ENCODE measurements at places on chromosomes 12 and 14.

DNA sequence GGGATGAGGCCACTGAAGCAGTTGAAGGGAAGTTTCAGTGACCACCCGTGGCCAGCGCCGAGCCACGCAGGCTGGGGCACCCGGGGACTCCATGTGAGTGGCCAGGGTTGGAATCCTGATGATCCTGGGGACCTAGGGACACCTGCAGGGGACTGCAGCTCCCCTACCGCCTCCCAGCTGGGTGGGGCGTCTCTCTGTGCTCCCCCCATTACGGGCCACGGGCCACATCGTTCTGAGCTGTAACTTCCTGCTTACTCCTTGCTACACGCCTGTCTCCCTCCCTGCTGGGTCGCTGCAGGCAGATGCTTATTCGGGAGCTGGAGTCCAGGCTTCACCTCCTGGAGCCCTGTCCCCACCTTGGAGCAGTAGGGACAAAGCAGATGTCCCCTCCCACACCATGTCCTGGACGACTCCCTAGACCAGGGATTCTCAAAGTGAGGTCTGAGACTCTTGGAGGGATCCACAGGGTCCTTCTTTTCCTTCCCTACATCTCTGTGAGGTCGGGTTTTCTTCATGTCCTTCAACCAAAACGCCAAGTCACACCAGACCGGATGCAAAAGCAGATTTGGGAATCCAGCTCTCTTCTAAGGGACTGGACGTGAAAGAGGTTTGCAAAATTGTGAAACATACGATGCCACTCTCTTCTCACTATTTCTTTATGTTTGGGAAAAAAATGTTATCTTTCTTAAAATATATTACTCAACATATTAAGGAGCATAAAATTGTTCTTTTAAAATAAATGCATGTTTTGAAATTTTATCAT is 85.9 kb upstream of the NCOR2 start:
- DNase-seq: no peak

DNA sequence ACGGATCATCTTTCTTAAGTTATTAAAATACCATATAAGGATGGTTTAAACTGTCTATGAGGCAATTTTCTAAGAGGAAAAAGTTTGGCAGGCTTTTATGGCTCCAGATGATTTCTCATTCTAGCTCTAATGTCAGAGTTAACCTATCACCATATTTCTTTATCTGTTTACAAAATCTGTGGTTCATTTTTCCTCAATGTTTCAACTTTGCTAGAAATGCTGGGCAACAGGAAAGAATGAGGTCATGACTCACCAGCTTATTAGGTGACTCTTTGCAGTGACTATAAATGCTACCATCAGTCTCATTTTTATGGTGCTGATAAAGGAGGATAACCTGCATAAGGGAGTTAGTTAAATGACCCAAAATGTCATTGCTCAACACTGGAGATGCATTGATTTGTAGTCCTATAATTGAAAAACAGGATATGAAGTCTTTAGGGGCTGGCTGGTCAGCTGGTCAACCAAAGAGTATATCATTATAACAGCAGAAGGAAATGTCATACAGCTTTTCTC is 45.3 kb upstream of the RAP1B start:
- peak; percentile 92 for DNase-seq

- DNase-seq: no peak
Measured at GRCh38 chr12:108858311-108859074, 1.1 kb upstream of the SSH1 start.

DNA sequence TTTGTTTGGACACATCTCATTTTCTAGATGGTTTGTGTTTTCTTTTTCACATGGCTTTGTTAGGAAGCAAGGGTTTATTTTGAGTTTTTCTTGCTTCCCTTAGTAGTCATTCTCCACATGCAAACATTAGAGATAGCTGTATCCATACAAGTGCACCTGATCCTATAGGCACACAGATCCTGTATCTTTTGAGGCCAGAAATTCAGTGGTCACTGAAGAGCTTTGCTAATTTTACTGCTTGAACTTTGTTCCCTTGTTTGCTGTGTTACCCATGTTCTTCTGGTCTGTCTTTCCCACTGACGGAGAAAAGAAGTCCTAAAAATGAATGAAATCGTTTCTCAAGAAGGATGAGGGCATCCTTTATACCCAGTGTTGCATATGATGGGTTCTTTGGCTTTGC is 14.7 kb downstream of the HMGA2 start:
- DNase-seq: no peak

GRCh38 chr12:8948701-8949341 is 624 bp downstream of the M6PR start:
- DNase-seq: peak; percentile 6

DNA sequence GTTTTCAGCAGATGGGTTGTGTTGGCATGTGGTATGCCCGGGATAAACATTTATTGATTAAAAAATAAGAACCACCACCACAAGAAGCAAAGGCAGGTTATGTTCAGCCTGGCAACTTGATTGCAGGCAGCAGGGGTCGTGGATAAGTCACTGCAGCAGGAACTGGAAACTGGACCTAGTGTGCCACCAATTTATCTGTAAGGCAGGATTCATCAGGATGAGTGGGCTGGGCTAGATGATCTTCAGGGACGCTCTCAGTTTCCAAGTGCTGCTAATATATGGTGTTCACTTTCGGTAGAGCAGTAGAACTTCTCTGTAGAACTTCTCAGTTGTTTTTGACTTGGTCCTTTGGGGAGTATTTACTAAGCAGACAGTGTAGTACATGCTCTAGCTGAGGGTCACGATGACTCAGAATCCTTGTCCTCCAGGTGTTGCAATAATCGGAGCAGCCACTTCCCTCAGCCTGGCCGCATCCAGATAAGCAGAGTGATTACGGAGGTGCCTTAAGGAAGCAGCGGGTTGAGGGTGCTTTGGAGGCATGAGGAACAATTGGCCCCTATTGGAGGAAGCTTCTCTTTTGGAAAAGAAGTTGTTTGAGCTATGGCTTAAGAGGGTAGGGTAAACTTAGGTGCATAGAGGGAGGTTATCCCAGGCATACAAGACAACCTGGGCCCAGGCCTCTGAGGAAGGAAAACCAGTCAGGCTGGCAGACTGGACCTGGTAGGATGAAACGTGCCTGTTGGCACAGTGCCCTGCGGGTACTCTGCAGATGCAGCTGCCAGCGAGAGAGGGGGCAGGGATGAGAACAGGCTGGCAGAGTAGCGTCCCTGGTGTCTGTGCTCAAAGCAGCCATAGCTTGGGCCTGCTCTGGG is 104.0 kb downstream of the GPR135 start:
- peak; percentile 92 for DNase-seq
